Psoas muscle (tissue), 8 donors: ENCODE measurements at places on chromosomes 3 and 15.

- no peaks in the 10 kb centered on the region for H3K4me1 ChIP-seq
- H3K4me3 ChIP-seq, result no peak overlapping the region
- H3K27ac ChIP-seq, result no peak overlapping the region
- no peaks in the 10 kb centered on the region for H3K36me3 ChIP-seq
Observed at GRCh38 chr15:27797765-27798164, 301.4 kb downstream of the OCA2 start.

GRCh38 chr3:52221563-52222318 is 3.7 kb downstream of the TLR9 start:
- no peak overlapping the region for H3K27ac ChIP-seq
- H3K27me3 ChIP-seq, result no peaks in the 10 kb centered on the region
- H3K4me1 ChIP-seq, result peaks cover 15% of the 10 kb centered on the region
- no peak for DNase-seq
- no peak overlapping the region for H3K4me3 ChIP-seq

- H3K4me1 ChIP-seq, result no peaks in the 10 kb centered on the region
- H3K36me3 ChIP-seq, result peaks cover 53% of the 10 kb centered on the region
- no peak overlapping the region for H3K27ac ChIP-seq
Observed at GRCh38 chr3:130712718-130713423, 33.8 kb downstream of the PIK3R4 start.

GRCh38 chr15:57640930-57641682 is 49.4 kb downstream of the MYZAP start:
- H3K4me1 ChIP-seq, result peaks cover under 1% of the 10 kb centered on the region
- DNase-seq, result no peak
- H3K36me3 ChIP-seq, result no peaks in the 10 kb centered on the region
- no peak overlapping the region for H3K27ac ChIP-seq

- DNase-seq, result no peak
- H3K4me3 ChIP-seq, result no peak overlapping the region
Observed at GRCh38 chr3:12396471-12396870, 87.8 kb upstream of the TSEN2 start.

GRCh38 chr15:77042955-77043920 is 27.7 kb downstream of the TSPAN3 start:
- no peak for DNase-seq
- peaks cover 33% of the 10 kb centered on the region for H3K4me1 ChIP-seq
- no peaks in the 10 kb centered on the region for H3K27me3 ChIP-seq
- H3K27ac ChIP-seq, result peak overlapping the region; percentile 81
- H3K36me3 ChIP-seq, result peaks cover 70% of the 10 kb centered on the region

DNA sequence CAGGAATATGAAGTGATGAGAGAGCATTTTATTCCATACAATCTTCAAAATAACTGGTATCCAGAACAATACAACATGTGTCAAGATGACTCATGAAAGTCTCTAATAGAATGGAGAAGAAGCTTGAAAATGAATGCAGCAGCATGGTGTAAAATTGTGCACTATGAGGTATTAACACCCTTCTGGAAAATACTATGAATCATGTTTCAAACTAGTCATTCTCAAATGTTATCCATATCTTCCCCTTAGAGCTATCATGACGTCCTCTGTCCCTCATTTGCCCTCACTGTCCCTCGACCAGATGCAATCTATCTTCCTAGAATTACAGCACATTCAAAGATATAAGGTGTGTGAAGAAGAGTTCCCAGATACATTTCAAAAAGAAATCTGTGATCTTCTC is 198.2 kb downstream of the NECTIN3 start:
- no peaks in the 10 kb centered on the region for H3K27me3 ChIP-seq
- no peak for DNase-seq
- H3K27ac ChIP-seq, result no peak overlapping the region
- no peak overlapping the region for H3K4me3 ChIP-seq
- H3K36me3 ChIP-seq, result no peaks in the 10 kb centered on the region
- no peaks in the 10 kb centered on the region for H3K4me1 ChIP-seq

- no peak overlapping the region for H3K4me3 ChIP-seq
- no peak for DNase-seq
- H3K27ac ChIP-seq, result no peak overlapping the region
Observed at GRCh38 chr15:70050970-70051369, 46.7 kb downstream of the TLE3 start.

DNA sequence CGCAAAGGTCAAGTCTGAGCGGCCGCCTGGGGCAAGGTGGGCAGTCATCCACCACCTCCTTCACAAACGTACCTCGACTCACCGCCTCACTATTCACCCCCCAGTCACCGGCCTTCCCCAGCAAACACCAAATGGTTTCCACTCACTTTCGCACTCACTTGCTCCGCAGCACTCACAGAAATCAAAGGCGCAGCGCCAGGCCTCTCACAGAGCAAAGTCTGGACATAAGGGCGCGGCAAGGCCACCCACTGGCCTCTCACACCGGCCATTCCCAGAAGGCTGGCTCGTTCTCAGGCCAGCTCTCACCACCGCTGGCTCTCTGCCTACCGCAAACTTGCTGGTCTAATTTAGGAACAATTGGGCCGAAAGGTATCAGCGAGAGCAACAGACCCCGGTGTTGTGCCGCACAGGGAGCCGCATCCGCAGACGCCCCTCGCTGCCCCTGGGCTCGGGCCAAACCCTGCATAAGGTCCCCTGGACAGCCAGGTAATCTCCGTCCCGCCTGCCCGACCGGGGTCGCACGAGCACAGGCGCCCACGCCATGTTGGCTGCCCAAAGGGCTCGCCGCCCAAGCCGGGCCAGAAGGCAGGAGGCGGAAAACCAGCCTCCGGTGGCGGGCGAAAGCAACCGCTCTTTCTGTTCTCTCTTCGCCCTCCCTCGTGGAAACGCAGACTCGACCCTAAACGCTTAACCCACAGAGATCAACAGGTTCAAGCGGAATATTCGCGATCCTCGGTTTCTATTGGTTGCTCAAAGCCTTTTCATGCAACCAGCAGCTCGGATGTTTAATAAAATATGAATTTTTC is 2.9 kb downstream of the SHOX2 start:
- H3K27me3 ChIP-seq, result peaks cover 53% of the 10 kb centered on the region
- H3K4me1 ChIP-seq, result peaks cover 10% of the 10 kb centered on the region
- peak overlapping the region; percentile 47 for H3K4me3 ChIP-seq

DNA sequence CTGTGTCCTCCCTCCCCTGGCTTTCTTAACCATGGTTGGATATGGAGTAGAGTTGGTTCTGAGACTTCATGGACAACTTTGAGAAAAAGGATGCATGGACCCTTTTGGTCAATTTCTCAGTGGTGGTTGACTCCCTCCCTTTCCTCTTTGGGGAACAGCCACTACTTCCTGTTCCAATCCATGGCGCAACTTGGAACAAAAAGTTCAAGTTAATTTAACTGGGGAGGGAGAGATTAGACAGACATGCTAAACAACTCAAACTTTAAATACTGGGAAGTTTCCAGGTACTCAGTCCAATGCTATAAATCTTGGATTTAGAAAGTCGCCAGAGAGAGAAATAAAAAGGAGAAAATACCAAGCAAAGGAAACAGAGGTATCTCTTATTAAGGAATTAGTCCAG is 202.2 kb downstream of the PDZRN3 start:
- H3K4me3 ChIP-seq, result no peak overlapping the region
- H3K4me1 ChIP-seq, result peaks cover 22% of the 10 kb centered on the region
- H3K36me3 ChIP-seq, result no peaks in the 10 kb centered on the region
- no peaks in the 10 kb centered on the region for H3K27me3 ChIP-seq
- DNase-seq, result no peak
- H3K27ac ChIP-seq, result no peak overlapping the region

GRCh38 chr3:138202945-138203701 is 16.0 kb downstream of the ARMC8 start:
- no peak overlapping the region for H3K4me3 ChIP-seq
- no peaks in the 10 kb centered on the region for H3K27me3 ChIP-seq
- DNase-seq, result no peak
- H3K36me3 ChIP-seq, result no peaks in the 10 kb centered on the region

- no peak for DNase-seq
- no peaks in the 10 kb centered on the region for H3K36me3 ChIP-seq
- H3K27ac ChIP-seq, result no peak overlapping the region
- H3K4me3 ChIP-seq, result no peak overlapping the region
- no peaks in the 10 kb centered on the region for H3K27me3 ChIP-seq
- no peaks in the 10 kb centered on the region for H3K4me1 ChIP-seq
Observed at GRCh38 chr15:43911235-43911781, 84.5 kb downstream of the WDR76 start.

DNA sequence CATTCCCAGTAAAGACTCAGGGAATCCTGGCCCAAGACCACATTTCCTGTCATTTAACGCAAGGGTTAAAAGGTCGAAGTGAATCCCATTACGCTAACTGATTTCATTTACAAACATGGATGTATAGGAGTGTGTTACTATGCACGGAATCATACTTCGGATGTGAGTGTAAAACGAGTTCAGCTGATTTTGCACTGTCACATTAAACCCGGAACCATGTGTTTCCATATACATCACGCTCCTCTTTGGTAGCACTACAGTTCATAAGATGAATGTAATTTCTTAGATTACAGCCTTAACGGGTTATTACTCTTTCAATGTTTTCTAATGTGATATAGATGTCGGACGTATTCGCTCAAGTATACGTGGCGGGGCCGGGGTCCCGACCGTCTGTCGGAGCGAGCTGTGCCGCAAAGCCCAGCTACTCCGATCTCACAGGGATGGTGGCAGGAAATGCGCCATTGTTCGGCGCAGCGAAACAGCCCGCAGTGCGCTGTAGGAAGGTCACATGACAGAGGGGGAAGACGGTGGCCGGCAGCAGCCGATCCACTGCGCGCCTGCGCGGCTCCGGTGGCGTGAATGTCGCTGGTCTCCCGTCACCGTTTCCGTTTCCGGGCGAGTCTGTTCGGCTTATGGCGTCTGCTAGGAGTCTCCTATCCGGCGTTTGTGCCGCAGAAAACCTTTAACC is 97.3 kb downstream of the NPAP1 start:
- peak; percentile 82 for DNase-seq
- no peak overlapping the region for H3K27ac ChIP-seq
- peaks cover 4% of the 10 kb centered on the region for H3K27me3 ChIP-seq
- H3K4me1 ChIP-seq, result no peaks in the 10 kb centered on the region
- H3K36me3 ChIP-seq, result no peaks in the 10 kb centered on the region

- H3K36me3 ChIP-seq, result peaks cover 11% of the 10 kb centered on the region
- H3K4me3 ChIP-seq, result no peak overlapping the region
- H3K4me1 ChIP-seq, result peaks cover 7% of the 10 kb centered on the region
- no peaks in the 10 kb centered on the region for H3K27me3 ChIP-seq
- no peak overlapping the region for H3K27ac ChIP-seq
Observed at GRCh38 chr15:49282366-49282765, 112.3 kb downstream of the GALK2 start.

DNA sequence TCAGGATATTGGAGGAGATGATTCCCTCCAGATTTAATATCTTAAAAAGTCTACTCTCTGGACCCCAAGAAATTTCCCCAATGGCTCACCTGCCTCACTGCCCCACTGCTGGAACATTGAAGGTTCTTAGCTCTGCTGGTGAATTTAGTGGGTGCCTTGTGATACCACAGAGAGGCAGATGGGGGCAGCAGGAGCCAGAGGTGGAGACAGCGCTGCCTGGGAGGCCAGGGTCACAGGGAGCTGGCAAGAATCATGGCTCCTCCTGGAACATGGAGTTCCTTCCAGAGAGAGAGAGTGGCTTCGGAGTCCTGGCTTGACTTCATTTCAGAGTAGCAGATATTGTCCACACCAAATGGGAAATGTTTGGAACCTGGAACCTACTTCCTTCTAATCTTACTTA is 263.5 kb upstream of the CFAP20DC start:
- no peaks in the 10 kb centered on the region for H3K4me1 ChIP-seq
- DNase-seq, result no peak
- no peaks in the 10 kb centered on the region for H3K36me3 ChIP-seq
- no peak overlapping the region for H3K27ac ChIP-seq
- no peak overlapping the region for H3K4me3 ChIP-seq

GRCh38 chr15:89613031-89613430 is 37.8 kb downstream of the TICRR start:
- no peak overlapping the region for H3K27ac ChIP-seq
- no peak for DNase-seq
- no peaks in the 10 kb centered on the region for H3K27me3 ChIP-seq

DNA sequence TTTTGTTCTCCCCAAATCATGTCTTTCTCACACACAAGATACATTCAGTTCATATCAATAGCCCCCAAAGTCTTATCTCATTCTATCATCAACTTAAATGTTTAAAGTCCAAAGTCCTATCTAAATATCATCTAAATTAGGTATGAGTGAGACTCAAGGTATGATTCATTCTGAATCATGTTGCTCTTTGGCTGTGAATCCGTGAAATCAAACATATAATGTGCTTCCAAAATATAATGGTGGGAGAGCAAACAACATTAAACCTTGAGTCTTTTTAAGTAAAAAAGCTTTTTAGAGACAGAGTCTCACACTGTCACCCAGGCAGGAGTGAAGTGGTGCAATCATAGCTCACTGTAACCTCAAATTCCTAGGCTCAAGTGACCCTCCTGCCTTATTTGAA is 139.1 kb downstream of the SAMMSON start:
- no peaks in the 10 kb centered on the region for H3K4me1 ChIP-seq
- no peak for DNase-seq
- no peaks in the 10 kb centered on the region for H3K36me3 ChIP-seq
- H3K27me3 ChIP-seq, result no peaks in the 10 kb centered on the region
- no peak overlapping the region for H3K27ac ChIP-seq

DNA sequence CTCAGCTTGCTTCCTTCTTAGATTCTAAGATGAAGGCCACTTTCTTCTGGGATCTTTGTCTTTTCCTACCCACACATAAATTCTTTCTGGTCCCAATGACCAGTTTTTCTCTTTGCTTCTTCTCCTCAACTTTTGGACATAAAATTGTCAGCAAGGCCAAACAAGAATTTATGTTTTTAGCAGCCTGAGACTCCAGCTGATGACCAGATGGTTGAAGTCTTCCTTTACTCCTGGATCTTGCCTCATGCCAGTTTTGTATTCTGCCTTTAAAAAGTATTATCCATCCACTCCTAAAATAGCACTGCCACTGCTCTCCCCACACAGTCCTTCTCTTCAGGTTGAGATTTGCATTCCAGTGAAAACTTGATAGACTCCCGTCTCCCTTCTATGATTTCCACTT is 236.0 kb downstream of the VPS13C start:
- no peak for DNase-seq
- no peak overlapping the region for H3K4me3 ChIP-seq
- H3K27ac ChIP-seq, result no peak overlapping the region
- H3K4me1 ChIP-seq, result no peaks in the 10 kb centered on the region
- H3K27me3 ChIP-seq, result no peaks in the 10 kb centered on the region

DNA sequence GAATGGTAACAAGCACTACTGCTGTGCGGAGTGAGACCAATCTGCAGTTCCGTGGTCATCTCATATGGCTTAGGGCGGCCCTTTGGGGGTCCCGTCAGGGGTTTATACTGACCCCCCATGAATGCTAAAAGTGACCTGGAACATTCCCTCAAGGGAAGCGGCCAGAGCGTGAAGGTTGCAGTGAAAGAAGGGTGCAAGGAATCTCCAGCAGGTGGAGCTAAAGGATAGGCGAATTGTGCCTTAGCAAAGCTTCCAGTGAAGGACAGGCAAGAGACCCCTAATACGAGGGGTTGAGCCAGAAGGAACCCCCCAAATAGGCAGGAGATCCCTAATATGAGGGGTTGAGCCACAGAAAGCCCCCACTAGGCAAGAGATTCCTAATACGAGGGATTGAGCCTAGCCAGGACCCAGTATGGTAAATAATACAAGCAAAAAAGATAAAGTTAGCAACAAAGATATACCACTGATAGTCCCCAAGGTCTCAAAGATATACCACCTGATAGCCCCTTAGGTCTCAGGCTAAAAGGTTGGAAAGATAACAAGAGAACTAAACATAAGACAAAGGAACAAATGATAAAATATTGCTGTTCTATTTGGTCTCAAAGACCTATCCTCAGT is 32.8 kb downstream of the ZNF589 start:
- H3K4me3 ChIP-seq, result no peak overlapping the region
- H3K27me3 ChIP-seq, result no peaks in the 10 kb centered on the region
- no peak for DNase-seq
- H3K27ac ChIP-seq, result no peak overlapping the region
- H3K36me3 ChIP-seq, result peaks cover 12% of the 10 kb centered on the region

- no peaks in the 10 kb centered on the region for H3K4me1 ChIP-seq
- H3K4me3 ChIP-seq, result no peak overlapping the region
- H3K27me3 ChIP-seq, result no peaks in the 10 kb centered on the region
- H3K36me3 ChIP-seq, result no peaks in the 10 kb centered on the region
Observed at GRCh38 chr3:181930105-181930504, 218.4 kb downstream of the SOX2 start.
